ENCODE measurements at places on chromosomes 3 and 15. TPM values are rescaled to one million over a fixed set of nuclear protein-coding genes. Genes with fewer than 3 reads are reported as not detected.

Gene RTP3
- not detected for total RNA-seq

Gene ADAMTS17
- total RNA-seq = 0.49 TPM

Gene MKRN2OS
- not detected for total RNA-seq

Gene LRRK1
- total RNA-seq = 15.3 TPM

Gene MTMR10
- 11.0 TPM for total RNA-seq

Gene FGD5
- 5.6 TPM for total RNA-seq

Gene MNS1
- 1.9 TPM for total RNA-seq

Gene EXD1
- not detected for total RNA-seq

Gene ENTPD3
- 0.06 TPM for total RNA-seq

Gene MORC1
- not detected for total RNA-seq

Gene NME9
- 2.5 TPM for total RNA-seq

Gene KBTBD8
- total RNA-seq = 0.31 TPM

Gene PCOLCE2
- total RNA-seq = 65.1 TPM

Gene ARGFX
- total RNA-seq = not detected

Gene ASB14
- total RNA-seq = not detected

Gene QARS1
- 191 TPM for total RNA-seq

Gene SAXO2
- total RNA-seq = 0.06 TPM

Gene LINGO1
- 0.15 TPM for total RNA-seq

Gene ST8SIA2
- total RNA-seq = not detected

Gene LEKR1
- 0.88 TPM for total RNA-seq

Gene CCR4
- not detected for total RNA-seq

Gene TMEM39A
- total RNA-seq = 40.8 TPM

Gene ZMYND10
- total RNA-seq = 0.06 TPM

Gene FANCD2OS
- total RNA-seq = not detected

Gene SLC2A2
- total RNA-seq = not detected

Gene FBXW12
- not detected for total RNA-seq

Gene NDUFB4
- 102 TPM for total RNA-seq

Gene LYZL4
- total RNA-seq = not detected

Gene RPP25
- total RNA-seq = 15.2 TPM

Gene OR4M2
- not detected for total RNA-seq

Gene CLDN18
- not detected for total RNA-seq

Gene SPRED1
- 29.6 TPM for total RNA-seq

Gene MESP1
- 1.2 TPM for total RNA-seq

Gene OSTN
- not detected for total RNA-seq

Gene IFT122
- total RNA-seq = 18.0 TPM

Gene PPARG
- total RNA-seq = 60.0 TPM

Gene SLC30A4
- 7.1 TPM for total RNA-seq

Gene USP4
- total RNA-seq = 13.8 TPM

Gene GPR15
- total RNA-seq = not detected

Gene CPNE9
- not detected for total RNA-seq

Gene CCR8
- not detected for total RNA-seq

Gene MYO5C
- 0.25 TPM for total RNA-seq

Gene DNAH1
- total RNA-seq = 8.8 TPM

Gene ATXN7
- 13.4 TPM for total RNA-seq

Gene GLDN
- 0.19 TPM for total RNA-seq

Gene TXNRD3
- 9.4 TPM for total RNA-seq

Gene IL1RAP
- total RNA-seq = 14.3 TPM

Gene CCR3
- total RNA-seq = not detected

Gene CMTM8
- 15.5 TPM for total RNA-seq

Gene PSTPIP1
- not detected for total RNA-seq

Gene CLCN2
- total RNA-seq = 3.0 TPM

Gene CLDN11
- 96.8 TPM for total RNA-seq

Gene XCR1
- not detected for total RNA-seq
